Spinal cord (tissue), 10 donors: ENCODE measurements at places on chromosomes 4 and X.

- no peak for DNase-seq
Measured at GRCh38 chrX:136192839-136193414, 45.6 kb downstream of the FHL1 start.

GRCh38 chr4:183504930-183505610 is at the start of gene ING2:
Gene ING2, plus strand, starts transcription at chr4:183505058. Its CDS starts 138 bp downstream, at chr4:183505196.
- peak; percentile 94 for DNase-seq

GRCh38 chrX:39614680-39614998 is 483.1 kb downstream of the BCOR start:
- no peak for DNase-seq

GRCh38 chr4:22921936-22922335 is 229.2 kb downstream of the GBA3 start:
- no peak for DNase-seq

- no peak for DNase-seq
Measured at GRCh38 chrX:55521687-55522086, 32.0 kb upstream of the USP51 start.

GRCh38 chr4:13548059-13548983 is 4.0 kb upstream of the NKX3-2 start:
- DNase-seq = no peak

DNA sequence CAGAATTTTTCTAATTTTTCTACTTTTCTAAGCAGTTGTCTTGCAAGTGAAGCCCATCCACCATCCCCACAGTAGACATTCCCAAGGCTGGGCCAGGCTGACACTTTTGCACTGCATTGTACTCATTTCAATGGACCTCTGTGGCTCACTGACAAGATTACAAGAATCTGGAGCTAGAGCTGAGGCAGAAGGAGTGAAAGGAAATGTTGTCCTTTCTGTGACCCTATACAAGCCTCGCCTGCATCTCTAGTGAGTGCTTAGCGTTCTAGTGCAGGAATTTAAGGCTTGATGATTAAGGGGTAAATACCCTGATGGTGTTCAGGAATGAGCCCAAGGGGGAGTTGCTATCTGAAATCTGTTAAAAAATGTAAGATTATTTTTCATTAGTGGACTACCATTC is 6.3 kb downstream of the MAGED1 start:
- DNase-seq = peak; percentile 32

DNA sequence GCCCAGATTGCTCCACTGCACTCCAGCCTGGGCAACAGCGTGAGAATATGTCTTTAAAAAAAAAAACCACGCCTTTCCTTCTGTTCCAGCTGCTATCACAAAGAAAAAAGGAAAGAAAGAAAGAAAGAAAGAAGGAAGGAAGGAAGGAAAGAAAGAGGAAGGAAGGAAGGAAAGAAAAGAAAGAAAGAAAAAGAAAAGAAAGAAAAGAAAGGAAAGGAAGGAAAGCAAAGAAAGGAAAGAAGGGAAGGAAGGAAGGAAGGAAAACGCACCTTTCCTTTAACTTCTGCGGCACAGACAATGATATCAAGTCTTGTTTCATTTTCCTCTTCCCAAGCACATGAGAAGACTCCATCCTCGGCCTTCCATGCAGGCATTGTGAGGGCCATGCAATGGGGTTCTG is 107.4 kb upstream of the NOCT start:
- DNase-seq = no peak

GRCh38 chr4:51895158-51895557 is 52.2 kb downstream of the DCUN1D4 start:
- no peak for DNase-seq

GRCh38 chrX:119181491-119181890 is 53.9 kb upstream of the KIAA1210 start:
- DNase-seq = no peak

DNA sequence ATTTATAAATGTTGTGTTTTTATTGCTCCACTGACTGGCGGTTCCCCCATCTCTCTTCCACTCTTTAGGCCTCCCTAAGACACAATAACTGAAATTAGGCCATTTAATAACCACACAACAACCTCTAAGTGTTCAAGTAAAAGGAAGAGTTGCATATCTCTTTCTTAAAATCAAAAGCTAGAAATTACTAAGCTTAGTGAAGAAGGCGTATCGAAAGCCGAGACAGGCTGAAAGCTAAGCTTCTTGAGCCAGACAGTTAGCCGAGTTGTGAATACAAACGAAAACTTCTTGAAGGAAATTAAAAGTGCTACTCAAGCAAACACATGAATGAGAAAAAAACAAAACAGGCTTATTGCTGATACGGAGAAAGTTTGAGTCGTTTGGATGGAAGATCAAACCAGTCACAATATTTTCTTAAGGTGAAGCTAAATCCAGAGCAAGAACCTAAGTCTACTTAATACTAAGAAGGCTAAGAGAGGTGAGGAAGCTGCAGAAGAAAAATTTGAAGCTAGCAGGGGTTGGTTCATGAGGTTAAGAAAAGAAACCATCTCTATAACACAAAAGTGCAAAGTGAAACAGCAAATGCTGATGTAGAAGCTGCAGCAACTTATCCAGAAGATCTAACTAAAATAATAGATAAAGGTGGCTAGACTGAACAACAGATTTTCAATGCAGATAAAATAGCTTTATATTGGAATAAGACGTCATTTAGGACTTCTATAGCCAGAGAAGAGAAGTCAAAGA is 194.0 kb upstream of the TTC29 start:
- DNase-seq = no peak

GRCh38 chr4:68348577-68348976 is 1.3 kb downstream of the YTHDC1 start:
- no peak for DNase-seq

DNA sequence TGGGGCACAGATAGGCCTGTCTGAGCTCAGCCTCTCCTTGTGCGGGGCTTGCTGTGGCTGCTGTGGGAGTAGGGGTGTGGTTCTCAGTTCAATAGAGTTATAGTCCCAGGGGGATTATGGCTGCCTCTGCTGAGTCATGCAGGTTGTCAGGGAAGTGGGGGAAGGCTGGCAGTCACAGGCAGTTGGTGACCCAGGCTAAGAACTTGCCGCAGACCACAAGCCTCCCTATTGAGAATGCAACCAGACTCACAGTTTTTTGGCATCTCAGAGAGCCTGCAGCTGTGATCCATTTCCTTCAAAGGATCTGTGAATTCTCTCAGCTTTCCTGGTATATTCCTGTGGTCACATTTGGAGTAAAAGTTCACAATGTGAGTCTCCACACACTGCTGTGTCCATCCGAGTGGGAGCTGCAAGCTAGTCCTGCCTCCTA is 364.9 kb downstream of the ZNF674 start:
- no peak for DNase-seq

DNA sequence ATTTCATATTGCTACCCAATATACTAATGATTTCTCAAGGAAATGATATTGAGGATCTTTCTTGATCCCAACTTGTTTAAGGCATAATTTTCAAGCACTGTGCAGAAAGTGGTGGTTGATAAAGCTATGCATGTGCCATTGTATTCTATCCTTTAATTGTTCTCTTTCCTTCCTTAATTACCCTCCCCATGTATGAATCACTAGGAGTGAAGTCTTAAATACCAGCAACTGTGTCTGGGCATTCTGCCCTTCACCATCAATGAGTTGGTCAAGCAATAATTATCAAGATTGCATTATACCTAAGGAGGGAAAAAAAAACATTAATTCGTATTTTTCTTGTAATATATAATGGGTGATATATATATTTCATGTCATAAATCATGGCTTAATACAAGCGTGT is 111.8 kb upstream of the FRMPD4 start:
- no peak for DNase-seq

GRCh38 chr4:121875652-121876051 is 5.4 kb upstream of the BBS7 start:
- DNase-seq = no peak
